SW480 (cell line): ENCODE measurements at places on chromosomes 4 and X.

DNA sequence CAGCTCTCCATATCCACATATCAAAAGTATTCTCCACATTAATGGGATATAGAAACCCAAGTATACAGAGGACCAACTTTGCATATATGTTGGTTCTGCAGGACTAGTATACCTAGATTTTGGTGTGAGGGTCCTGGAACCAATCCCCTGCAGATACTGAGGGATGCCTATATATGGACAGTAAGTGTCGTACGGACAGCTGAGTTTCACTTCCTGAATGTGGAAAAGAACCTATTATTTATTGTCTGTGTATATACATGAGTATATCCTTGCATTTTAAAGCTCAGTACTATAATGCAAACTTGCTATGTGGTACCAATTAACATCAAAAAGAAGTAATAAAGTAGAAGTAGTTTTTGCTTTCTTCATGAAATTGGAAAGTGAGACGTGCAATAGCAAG, 101.9 kb downstream of the FBXW7 start:
- DNase-seq: no peak

DNA sequence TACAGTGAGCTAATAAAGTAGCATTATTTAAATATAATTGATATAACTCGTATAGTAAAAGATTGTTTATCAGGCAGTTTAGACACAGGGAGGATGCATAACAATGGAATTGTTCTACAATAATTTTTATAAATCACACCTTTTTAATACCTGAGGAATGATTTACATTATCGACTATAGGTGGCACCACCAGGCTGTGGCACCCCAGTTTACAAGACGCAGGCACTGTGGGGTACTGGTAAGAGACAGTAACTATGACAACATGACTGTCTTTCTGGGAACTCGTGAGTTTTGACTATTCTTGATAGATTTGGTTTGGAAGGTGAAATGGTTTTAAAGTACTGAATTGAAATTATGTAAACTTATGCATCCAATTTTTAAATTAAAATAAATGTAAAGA, 27.1 kb upstream of the STBD1 start:
- no peak for DNase-seq

DNA sequence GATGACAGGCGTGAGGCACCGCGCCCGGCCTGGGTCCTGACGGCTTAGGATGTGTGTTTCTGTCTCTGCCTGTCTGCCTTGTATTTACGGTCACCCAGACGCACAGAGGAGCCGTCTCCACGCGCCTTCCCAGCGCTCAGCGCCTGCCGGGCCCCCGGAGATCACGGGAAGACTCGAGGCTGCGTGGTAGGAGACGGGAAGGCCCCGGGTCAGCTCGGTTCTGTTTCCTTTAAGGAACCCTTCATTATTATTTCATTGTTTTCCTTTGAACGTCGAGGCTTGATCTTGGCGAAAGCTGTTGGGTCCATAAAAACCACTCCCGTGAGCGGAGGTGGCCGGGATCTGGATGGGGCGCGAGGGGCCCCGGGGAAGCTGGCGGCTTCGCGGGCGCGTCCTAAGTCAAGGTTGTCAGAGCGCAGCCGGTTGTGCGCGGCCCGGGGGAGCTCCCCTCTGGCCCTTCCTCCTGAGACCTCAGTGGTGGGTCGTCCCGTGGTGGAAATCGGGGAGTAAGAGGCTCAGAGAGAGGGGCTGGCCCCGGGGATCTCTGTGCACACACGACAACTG, 1.3 kb downstream of the SHOX start:
- no peak for DNase-seq

GRCh38 chrX:15298201-15298600, 17.2 kb downstream of the ASB11 start:
- no peak for DNase-seq

DNA sequence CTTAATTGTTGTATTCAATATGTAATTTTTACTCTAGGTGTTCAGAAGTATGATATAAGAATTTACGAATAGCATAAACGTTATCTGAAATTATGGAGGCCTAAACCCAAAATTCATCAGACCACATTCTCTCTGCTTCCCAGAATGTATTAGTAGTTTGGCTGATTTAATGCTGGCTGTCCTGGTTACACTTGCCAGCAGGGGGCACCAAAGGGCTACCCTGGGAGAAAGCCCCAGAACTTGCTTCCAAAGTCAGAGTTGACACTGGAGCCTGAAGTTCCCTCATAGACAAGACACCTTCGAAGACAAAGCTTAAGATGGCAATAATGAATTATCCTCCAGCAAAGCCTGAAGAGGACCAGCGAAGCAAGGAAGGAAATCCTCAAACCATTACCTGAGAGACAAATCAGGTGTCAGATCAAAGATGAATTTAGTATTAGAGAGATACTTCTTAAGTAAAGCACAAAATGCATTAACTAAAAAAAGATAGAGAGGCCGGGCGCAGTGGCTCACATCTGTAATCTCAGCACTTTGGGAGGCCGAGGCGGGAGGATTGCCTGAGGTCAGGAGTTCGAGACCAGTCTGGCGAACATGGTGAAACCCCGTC, 11.3 kb upstream of the ANOS1 start:
- peak; percentile 18 for DNase-seq
